ENCODE measurements at places on chromosomes 5 and 9. TPM values are rescaled to one million over a fixed set of nuclear protein-coding genes. Genes with fewer than 3 reads are reported as not detected.

GRCh38 chr9:105447386-105447813 lies 434 bp upstream of the FSD1L start:
- no peak for DNase-seq

DNA sequence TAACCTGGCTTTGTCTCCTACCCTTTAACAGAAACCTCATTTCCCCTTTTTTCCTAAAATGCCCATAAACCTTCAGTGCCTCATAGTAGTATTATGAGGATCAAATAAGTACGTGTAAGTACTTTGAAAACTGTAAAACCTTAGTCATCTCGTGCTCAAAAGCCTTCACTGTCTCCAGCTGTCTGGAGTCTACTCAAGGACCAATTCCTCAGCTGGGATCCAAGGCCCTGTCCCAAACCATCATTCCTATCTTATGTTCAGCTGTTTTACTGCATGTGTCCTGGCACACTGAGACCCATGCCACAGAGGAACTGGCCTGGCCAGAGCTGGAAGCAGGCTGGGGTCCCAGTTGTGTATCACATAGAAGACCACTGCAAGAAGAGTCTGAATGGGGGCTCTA lies 15.9 kb downstream of the ADAMTSL1 start:
- no peak for DNase-seq

DNA sequence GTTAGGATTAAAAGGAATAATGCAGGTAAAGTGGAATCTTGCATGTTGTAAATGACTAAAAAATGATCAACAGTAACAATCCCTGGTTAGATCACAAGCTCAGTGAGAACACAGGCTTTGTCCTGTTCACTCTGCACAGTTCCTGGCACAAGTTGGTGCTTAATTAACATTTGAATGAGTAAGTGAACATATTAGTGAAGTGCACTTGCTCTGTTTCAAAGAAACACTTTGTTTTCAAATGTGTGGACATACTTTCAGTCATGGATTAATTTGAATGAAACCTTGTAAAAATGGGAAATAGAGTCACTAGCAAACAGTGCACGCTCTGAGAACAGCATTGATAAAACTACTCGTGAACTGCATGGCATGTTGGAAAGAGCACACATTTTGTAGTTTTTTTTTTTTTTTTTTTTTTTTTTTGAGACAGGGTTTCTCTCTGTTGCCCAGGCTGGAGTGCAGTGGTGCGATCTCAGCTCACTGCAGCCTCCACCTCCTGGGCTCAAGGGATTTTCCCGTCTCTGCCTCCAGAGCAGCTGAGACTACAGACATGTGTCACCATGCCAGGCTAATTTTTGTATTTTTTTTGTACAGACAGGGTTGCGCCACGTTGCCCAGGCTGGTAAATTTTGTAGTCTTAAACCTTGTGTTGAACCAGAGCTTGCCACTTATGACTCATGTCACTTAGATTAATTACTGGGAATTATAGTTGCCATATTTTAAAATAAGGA lies 159.9 kb downstream of the LURAP1L start:
- DNase-seq = no peak

GRCh38 chr5:73499187-73499586 lies 945 bp downstream of the BTF3 start:
- no peak for DNase-seq

DNA sequence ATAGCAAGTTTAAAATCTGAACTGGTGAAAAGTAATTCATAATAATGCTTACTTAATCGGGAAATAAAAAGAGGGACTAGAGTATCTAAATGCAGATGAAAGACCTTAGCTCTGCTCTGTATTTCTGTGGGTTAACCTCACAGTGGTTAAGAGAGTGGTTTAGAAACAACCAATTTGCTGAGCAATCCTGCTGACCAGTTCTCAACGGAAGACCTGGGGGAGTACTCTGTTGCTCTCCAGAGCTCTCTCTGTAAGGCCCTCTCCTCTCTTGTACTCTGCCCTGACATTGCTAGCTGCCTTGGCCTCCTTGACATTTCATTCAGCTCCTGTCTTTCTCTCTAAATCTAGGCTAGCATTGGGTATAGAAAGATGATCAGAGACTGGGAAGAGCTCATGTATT lies 1186.6 kb upstream of the SEMA6A start:
- no peak for DNase-seq

ANKRD55 gene
- total RNA-seq = 0.30 TPM

NEUROG1 gene
- not detected for total RNA-seq

LMX1B gene
- total RNA-seq = 1.2 TPM

ZNF883 gene
- total RNA-seq = 2.7 TPM

DOCK2 gene
- total RNA-seq = 20.6 TPM

SPAAR gene
- total RNA-seq = 0.79 TPM

Data from skin of body (tissue), 3 donors.